ENCODE measurements at places on chromosomes 2 and 18.

DNA sequence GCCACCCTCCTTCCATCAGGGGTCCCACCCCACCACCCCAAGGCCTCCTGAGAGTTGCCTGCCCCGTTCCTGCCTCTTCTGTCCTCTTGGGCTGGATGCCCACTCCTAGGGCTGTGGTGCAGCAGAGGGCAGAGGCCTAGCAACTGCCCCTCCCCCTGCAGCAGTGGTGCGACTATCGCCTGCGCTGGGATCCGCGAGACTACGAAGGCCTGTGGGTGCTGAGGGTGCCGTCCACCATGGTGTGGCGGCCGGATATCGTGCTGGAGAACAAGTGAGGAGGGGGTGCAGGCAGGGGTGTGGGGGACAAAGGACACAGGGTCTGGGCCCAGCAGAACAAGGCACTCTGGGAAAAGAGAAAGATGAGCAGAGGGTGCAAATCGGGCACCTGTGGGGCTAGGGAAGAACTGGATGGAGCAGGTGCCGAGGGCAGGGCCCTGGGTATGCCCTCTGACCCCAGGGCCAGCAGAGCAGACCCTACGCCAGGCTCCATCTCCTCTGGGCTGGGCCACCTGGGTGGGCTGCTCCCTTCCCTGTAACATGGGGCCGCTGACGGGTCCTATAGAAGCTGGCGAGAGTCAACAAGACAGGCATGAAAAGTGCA lies 1.0 kb downstream of the CHRNG start:
- no peak for DNase-seq

DNA sequence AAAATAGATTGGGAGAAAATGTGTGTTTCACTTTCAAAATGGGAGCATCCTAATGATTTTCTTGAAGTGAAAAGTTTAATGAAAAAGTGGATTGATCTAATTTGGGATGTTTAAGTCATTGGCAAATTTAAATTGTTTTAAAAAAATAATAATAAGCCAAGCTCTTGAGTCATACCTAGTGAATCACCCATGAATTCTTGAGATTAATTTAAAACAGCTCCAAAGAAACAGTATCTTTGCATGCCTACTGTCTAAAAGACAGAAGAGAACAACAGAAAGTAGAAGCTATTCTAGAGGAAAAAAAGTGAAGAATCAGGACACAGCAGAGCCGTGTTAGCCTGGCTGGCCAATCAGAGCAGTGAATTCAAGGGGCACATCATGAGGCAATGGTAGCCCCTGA lies 7.7 kb downstream of the ACVR1C start:
- DNase-seq, result no peak

GRCh38 chr18:11993264-11993916 lies 12.1 kb downstream of the IMPA2 start:
- no peak for DNase-seq

GRCh38 chr2:123912171-123912570 lies 112.9 kb upstream of the CNTNAP5 start:
- DNase-seq, result no peak

DNA sequence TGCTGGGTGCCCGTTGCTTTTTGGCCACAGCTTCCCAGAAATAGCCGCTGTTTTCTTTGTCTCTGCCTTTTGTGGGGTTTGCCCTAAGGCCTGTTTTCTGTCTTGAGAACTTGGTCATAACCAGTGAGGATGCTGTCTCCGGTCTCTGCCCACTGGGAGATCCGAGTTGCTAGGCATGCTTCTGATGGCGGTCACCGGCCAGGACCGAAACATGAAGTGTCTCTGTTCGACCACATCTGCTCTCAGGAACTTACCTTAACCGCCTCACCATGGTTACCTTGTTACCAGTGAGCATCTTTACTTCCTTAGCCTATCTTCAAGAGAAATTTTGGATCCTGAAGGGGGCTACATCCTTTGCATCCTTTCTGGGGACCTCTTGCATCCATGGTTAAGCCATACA lies 91.9 kb downstream of the RTP5 start:
- DNase-seq, result no peak

- no peak for DNase-seq
These were observed 87.9 kb upstream of the TTN start for GRCh38 chr2:178895171-178895570.
